ENCODE measurements at places on chromosomes 5 and 9. TPM values are rescaled to one million over a fixed set of nuclear protein-coding genes. Genes with fewer than 3 reads are reported as not detected.
A peak's percentile ranks its signal among the peaks of the same experiment; 100 is the strongest.

- no peaks in the 10 kb centered on the region for H3K4me1 ChIP-seq
- no peak for DNase-seq
- no peak overlapping the region for H3K27ac ChIP-seq
- no peaks in the 10 kb centered on the region for H3K27me3 ChIP-seq
- H3K4me3 ChIP-seq: no peak overlapping the region
These were observed 489.2 kb downstream of the KDM4C start for GRCh38 chr9:7246917-7247522.

DNA sequence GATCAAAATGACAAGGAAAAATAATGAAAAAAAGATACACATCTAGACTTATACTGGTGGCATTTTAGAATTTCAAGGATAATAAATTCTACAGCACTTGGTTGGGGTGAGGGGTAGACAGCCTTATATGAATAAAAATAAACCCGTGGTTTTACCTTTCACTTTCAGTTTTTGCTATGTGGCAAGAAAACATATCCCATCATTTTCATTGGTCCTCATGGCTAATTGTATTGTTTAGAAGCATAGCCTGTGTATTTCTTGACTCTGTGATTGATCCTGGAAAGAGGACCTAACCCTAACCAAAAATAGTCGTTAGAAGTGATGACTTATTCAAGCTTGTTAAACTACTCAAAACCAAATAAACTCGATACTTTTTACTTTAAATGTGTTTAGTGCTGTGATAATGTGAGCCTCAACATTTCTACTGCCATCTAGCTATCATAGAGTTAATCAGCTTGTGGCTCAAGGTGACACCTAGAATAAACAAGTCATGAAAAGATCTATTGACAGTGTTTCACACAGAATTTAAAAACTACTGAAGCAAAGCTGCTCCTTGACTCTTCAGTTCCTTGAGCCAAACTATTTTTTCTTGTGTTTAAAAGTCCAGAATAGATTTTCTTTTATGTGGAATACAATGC, 153.3 kb upstream of the IZUMO3 start:
- DNase-seq: no peak
- H3K4me3 ChIP-seq: no peak overlapping the region
- H3K27me3 ChIP-seq: no peaks in the 10 kb centered on the region
- no peaks in the 10 kb centered on the region for H3K4me1 ChIP-seq

DNA sequence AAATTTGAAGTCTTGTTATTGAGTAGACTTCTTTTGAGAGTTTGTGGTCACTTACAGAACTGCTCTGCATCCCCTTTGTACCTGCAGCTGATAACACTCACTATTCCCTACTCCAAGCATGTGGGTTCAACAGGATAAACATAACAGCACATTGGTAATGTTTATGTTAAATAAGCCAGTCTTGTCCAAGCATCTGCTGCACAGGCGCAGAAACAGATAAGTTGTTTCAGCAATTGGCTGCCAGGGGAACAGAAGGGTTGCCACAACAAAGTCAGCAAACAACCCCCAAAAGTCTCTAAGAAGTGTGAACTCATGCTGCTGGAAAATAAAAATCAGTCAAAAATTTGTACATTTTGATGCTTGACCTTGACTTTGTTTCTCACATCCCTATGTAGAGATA, 174.6 kb downstream of the GDNF start:
- peak overlapping the region; percentile 24 for H3K27ac ChIP-seq
- peaks cover 5% of the 10 kb centered on the region for H3K4me1 ChIP-seq
- H3K4me3 ChIP-seq: no peak overlapping the region

GRCh38 chr5:54644226-54644625, 126.7 kb downstream of the SNX18 start:
- DNase-seq: no peak
- H3K4me3 ChIP-seq: no peak overlapping the region
- H3K27me3 ChIP-seq: no peaks in the 10 kb centered on the region
- H3K4me1 ChIP-seq: peaks cover 9% of the 10 kb centered on the region

GRCh38 chr5:149028984-149029383, 33.9 kb downstream of the SH3TC2 start:
- no peak overlapping the region for H3K4me3 ChIP-seq
- no peaks in the 10 kb centered on the region for H3K4me1 ChIP-seq
- no peaks in the 10 kb centered on the region for H3K27me3 ChIP-seq

The PCDHB5 gene
- total RNA-seq: 3.0 TPM

The PDE6A gene
- 1.5 TPM for total RNA-seq

The SGCD gene
- total RNA-seq: 1.5 TPM

DNA sequence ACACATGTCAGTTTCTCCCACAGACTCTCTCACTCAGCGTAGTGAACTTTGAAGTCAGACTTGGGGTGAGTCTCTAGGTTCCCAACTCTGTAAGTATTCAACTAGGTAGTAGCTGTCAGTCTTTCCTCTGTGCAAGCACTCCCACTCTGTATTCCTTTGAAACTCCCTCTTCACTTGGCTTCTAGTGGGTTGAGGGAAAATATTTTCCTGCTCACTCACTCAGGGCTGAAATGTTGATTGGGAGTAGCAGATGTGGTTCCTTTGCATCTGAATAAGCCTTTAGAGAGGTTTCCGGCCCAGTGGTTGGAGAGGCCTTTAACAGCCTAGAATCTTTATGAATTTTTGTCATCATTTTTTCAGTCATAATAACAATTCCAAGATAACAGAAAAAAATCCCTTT, 18.1 kb upstream of the ARRDC3 start:
- no peak overlapping the region for H3K4me3 ChIP-seq
- no peak for DNase-seq
- no peaks in the 10 kb centered on the region for H3K36me3 ChIP-seq
- H3K27ac ChIP-seq: no peak overlapping the region

The ANXA1 gene
- total RNA-seq: 160 TPM
